ENCODE measurements at places on chromosomes 12 and 14. TPM values are rescaled to one million over a fixed set of nuclear protein-coding genes. Genes with fewer than 3 reads are reported as not detected.

SYCP3 gene
- not detected for total RNA-seq

GRCh38 chr12:65362234-65363031, 84.0 kb downstream of the MSRB3 start:
- H3K4me3 ChIP-seq: no peak overlapping the region
- no peaks in the 10 kb centered on the region for H3K36me3 ChIP-seq
- no peaks in the 10 kb centered on the region for H3K4me1 ChIP-seq
- H3K27ac ChIP-seq: no peak overlapping the region
- no peaks in the 10 kb centered on the region for H3K27me3 ChIP-seq

DNA sequence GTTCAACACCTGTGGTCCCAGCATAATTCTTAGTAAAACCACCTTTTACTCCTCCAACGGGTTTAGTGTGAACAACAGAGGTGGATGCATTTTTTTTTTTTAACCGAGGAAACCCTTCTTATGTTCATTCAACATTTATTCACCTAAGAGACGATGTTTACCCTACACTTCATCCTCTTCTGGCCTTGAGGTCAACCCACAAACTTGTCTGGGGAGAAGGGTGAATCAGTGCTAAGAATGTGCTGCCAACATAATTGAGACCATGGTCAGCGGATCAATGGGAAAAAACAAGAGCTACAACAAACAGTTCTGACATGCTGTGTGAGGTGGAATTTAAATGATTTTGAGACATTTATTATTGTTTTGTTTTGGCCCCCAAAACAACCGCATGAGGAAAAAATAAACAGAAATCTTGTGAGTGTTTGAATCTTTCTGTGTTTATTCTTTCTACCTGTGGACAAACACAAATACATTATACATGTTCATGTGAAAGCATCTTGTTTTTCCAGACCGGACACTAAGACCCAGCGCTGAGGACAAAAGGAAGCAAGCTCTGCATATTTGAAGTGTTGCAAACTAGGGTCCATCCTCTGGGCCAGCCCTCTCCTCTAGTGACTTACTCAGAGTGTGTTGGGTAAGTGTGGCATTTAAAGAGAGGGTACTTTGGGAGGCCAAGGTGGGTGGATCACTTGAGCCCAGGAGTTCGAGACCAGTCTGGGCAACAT, 5.1 kb upstream of the USP30 start:
- no peak for DNase-seq
- H3K27me3 ChIP-seq: no peaks in the 10 kb centered on the region
- H3K4me1 ChIP-seq: no peaks in the 10 kb centered on the region
- no peak overlapping the region for H3K27ac ChIP-seq

DLK1 gene
- 8.6 TPM for total RNA-seq

- no peak overlapping the region for H3K4me3 ChIP-seq
- peaks cover 19% of the 10 kb centered on the region for H3K4me1 ChIP-seq
- H3K36me3 ChIP-seq: no peaks in the 10 kb centered on the region
- DNase-seq: no peak
- no peaks in the 10 kb centered on the region for H3K27me3 ChIP-seq
- no peak overlapping the region for H3K27ac ChIP-seq
Measured at GRCh38 chr14:74980731-74981461, 21.8 kb upstream of the EIF2B2 start.

GRCh38 chr12:56724701-56724971, 463 bp downstream of the NACA start:
- H3K4me3 ChIP-seq: peak overlapping the region; percentile 81
- peaks cover 47% of the 10 kb centered on the region for H3K4me1 ChIP-seq
- no peaks in the 10 kb centered on the region for H3K27me3 ChIP-seq

C3AR1 gene
- total RNA-seq: 6.4 TPM

GRCh38 chr12:51421266-51421884, 3.3 kb upstream of the SLC4A8 start:
- H3K4me3 ChIP-seq: no peak overlapping the region
- H3K36me3 ChIP-seq: no peaks in the 10 kb centered on the region

GRCh38 chr14:55781046-55781445, 201.0 kb downstream of the KTN1 start:
- no peak overlapping the region for H3K27ac ChIP-seq
- no peaks in the 10 kb centered on the region for H3K36me3 ChIP-seq
- H3K4me3 ChIP-seq: no peak overlapping the region

FOXG1 gene
- not detected for total RNA-seq

DNA sequence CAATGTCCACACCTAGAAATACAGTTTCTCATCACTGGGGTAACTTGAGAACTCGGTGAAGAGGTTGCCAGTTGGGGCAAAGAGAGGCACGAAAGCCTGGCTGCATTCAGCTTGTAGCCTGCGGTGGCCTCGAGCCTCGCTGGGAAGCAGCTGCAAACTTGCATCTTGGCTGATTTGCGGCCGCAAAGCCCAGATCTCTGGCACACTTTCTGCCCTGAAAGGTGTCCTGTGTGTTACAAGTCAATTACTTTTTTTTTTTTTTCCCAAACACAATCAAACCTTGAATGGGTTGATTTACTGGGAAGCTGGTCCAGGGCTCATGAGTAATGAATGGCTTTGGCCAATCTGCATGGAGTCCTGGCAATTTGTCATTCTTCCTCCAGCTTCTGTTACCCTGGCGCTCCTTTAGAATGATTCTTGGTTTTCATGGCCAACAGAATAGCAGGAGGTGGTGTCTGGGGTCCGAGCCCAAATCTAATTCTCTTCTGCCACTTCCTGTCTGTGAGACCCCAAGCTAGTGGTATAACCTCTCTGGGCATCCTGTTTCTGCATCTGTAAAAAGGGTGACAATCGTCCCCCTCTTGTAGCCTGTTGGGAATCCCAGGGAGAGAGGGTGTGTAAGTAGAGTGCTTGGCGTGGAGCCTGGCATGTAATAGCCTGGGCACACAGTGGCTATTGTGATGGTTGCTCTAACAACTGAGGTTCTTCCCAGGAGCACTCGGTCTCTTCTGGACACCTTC, 6.7 kb downstream of the BCL7A start:
- no peaks in the 10 kb centered on the region for H3K27me3 ChIP-seq
- no peaks in the 10 kb centered on the region for H3K36me3 ChIP-seq
- peaks cover 54% of the 10 kb centered on the region for H3K4me1 ChIP-seq
- no peak for DNase-seq
- no peak overlapping the region for H3K27ac ChIP-seq

KRT82 gene
- total RNA-seq: not detected

GRCh38 chr12:52502877-52503276, 9.8 kb upstream of the KRT6A start:
- no peak overlapping the region for H3K27ac ChIP-seq
- no peaks in the 10 kb centered on the region for H3K36me3 ChIP-seq
- H3K4me3 ChIP-seq: no peak overlapping the region
- H3K4me1 ChIP-seq: no peaks in the 10 kb centered on the region

DNA sequence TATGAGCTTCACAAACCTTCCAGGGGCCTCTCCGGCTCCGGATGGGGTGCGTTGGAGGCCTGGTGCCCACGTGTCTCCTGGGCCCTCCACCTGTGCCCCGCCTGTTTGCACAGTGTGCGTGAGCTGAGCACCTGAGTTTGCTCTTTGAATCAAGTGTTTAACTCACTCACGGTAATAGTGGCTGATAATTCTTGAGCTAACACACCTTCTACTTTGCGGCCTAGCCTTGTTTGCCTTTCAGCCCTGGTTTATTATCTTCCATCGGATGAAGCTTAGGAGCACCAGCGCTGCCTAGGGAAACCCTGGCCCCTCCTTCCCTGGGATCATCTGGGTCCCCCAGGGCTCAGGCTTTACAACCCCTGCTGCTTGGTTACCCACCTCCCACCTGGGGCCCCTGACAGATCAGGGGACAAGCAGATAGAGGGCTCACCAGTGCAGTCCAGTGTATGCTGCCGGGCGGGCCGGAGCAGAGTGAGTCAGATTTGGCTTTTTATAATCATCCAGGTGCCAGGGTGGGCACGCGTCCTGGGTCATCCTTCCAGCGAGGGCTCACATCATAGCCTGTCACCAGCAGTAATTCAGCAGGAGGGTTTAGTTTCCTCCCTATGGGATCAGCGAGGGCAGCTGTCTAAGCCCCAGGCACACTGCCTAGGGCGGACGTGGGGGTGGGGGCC, 62.8 kb upstream of the RFLNA start:
- no peak for DNase-seq
- no peaks in the 10 kb centered on the region for H3K4me1 ChIP-seq
- no peak overlapping the region for H3K4me3 ChIP-seq

E2F7 gene
- 2.2 TPM for total RNA-seq

- peaks cover 13% of the 10 kb centered on the region for H3K4me1 ChIP-seq
- H3K36me3 ChIP-seq: no peaks in the 10 kb centered on the region
- no peaks in the 10 kb centered on the region for H3K27me3 ChIP-seq
- DNase-seq: no peak
Measured at GRCh38 chr12:98123021-98123461, 392.3 kb upstream of the TMPO start.

RAPGEF3 gene
- total RNA-seq: 52.3 TPM

DNA sequence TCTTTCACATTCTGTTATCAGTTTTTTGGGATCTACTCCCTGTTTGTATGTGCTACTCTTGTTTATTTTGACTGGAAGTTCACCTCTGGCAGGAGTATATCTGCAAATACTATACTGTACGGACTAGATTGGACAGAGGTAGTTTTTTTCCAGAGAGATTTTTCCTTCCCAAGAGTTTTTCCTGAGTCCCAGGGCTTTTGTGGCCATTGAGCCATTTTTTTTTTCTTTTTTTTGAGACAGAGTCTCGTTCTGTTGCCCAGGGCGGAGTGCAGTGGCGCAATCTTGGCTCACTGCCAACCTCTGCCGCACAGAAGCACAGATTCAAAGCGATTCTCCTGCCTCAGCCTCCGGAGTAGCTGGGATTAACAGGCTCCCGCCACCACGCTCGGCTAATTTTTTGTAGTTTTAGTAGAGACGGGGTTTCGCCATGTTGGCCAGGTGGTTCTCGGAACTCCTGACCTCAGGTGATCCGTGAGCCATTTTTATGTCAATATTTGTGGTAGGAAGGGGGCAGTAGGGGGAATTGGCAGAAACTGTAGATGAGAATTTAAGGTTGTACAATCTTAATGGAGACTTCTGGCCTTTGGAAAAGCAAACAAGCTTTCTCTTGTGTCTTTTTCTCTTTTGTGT, 19.4 kb downstream of the KTN1 start:
- H3K27ac ChIP-seq: no peak overlapping the region
- H3K4me1 ChIP-seq: peaks cover 23% of the 10 kb centered on the region
- DNase-seq: no peak

- H3K27me3 ChIP-seq: no peaks in the 10 kb centered on the region
- H3K36me3 ChIP-seq: peaks cover 5% of the 10 kb centered on the region
- no peaks in the 10 kb centered on the region for H3K4me1 ChIP-seq
- DNase-seq: no peak
Measured at GRCh38 chr14:73503648-73504047, 12.9 kb downstream of the RIOX1 start.

MARS1 gene
- total RNA-seq: 71.2 TPM

DNA sequence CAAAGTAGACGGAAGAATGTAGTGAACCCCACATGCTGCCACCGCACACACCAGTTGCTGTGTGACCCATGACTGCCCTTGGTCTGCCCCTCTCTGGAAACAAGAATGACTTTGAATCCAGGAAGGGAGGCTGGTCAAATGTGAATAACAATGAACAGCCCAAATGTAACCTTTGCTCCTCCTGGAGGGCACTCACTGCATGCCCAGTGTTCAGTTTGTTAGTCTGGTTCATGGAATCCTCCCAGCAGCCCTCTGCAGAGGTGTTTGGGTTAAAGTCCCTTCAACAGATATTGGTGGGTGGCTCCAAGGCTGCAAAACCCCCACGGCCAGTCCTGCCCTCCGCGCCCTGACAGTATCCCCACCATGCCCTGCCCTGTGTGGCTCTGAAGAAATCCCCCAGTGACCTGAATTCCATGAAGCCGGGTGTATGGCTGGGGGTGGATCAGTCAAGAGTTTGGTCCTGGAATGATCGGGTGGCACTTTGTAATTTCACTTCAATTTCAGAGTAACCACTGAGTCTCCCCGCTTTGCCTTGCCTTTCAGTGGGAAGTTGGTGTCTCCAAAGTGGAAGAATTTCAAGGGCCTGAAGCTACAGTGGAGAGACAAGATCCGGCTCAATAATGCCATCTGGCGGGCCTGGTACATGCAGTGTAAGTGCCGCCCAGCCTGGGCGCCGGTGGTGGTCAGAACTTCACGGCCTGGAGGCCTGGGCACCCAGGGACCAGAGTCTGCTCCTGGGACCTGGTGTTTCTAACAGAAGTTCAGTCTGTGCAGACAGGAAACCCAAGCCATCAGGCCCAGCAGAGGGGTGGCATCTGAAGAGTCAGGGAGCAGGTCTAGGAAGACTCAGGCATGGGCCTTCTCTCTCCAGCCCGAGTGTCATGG, 47.1 kb downstream of the IL31 start:
- no peaks in the 10 kb centered on the region for H3K27me3 ChIP-seq
- peaks cover 36% of the 10 kb centered on the region for H3K36me3 ChIP-seq
- DNase-seq: peak; percentile 67
- H3K27ac ChIP-seq: no peak overlapping the region
- peaks cover 32% of the 10 kb centered on the region for H3K4me1 ChIP-seq

- no peaks in the 10 kb centered on the region for H3K4me1 ChIP-seq
- no peak for DNase-seq
- no peaks in the 10 kb centered on the region for H3K27me3 ChIP-seq
- no peak overlapping the region for H3K4me3 ChIP-seq
- H3K36me3 ChIP-seq: no peaks in the 10 kb centered on the region
Measured at GRCh38 chr14:24659916-24660570, 26.1 kb upstream of the GZMB start.
